ENCODE measurements at places on chromosomes 4 and X.

DNA sequence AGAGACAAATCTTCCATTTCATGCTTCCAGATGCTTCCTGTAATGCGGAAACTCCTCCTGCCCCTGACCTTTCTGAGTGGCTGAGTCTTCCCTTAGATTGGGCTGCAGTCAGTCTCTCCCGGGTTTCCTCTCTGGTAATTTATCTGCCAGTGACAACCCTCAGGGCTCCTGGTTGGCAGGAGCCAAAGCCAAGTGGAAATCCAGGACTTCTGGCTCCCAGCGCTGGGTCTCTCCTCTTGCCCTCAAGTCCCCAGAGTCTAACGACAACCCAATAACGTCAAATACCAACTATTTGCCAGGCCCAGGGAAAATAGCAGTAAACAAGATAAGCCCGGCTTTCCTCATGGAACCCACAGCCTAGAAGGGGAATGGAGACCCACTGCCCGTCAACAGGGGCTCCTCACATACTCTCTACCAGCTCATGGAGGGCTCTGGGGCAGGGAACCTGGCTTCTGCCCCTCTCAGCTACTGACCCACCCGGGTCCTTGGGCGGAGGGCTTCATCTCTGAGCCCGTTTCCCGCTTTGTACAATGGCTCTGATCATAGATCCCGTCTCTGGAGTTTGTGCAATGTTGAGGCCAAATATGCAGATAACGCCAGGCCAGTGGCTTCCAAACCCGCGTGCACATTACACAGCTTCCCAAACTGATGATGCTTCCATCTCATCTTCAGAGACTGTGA, 1.1 kb upstream of the TBC1D14 start:
- DNase-seq, result no peak

DNA sequence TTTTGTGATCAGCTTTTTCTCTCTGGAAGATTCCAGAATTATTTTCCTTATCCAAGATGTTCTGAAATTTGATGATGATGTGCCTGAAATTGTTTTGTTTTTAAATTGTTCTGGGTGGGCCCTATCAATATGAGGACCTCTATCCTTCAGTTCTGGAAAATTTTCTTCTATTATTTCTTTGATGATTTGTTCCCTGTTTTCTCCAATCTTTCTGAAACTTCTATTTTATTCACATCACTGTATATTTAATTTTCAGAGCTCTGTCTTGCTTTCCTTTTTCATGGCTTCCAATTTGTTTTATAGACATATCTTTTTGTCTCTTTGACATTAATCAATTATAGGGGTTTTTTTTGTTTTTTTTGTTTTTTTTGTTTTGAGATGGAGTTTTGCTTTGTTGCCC, 12.2 kb upstream of the FNIP2 start:
- DNase-seq, result no peak

DNA sequence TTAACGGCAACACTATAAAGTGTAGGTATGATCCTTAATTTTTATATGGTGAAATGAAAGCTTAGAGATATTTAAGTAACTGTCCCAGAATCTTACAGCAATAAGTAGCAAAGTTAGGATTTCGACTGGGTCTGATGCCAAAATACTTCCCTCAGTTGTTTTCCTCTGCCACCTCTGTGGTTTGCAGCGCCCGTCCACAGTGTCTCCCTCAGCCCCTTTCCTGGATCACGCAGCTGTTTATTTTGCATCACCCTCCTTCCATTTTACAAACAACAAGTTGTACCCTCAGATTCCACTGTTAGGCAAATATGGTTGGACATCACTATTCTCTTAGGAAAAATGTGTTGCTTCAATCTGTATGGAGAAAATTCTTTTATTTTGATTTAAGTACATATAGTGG, 56.1 kb downstream of the RAPGEF2 start:
- no peak for DNase-seq

DNA sequence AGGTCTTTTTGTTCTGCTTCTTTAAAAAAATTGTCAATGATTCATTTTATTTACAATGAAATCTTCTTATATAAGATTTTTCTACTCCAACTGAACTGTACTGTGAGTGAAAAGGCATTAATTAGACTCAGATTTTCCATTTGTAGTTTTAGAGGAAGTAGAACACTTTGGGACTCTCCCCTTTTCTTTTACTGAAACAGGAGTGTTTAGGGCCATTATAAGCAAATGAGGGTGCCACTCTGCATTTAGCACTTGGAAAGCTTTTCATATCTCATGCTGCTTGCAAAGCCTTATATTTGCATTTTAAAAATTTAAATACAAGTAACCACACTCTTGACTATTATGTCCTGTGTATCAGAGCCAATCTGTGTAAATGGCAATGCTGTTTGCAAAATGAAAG, 584.3 kb downstream of the KLHL13 start:
- DNase-seq, result no peak

- no peak for DNase-seq
Measured at GRCh38 chrX:16089086-16089485, 34.3 kb upstream of the GRPR start.

DNA sequence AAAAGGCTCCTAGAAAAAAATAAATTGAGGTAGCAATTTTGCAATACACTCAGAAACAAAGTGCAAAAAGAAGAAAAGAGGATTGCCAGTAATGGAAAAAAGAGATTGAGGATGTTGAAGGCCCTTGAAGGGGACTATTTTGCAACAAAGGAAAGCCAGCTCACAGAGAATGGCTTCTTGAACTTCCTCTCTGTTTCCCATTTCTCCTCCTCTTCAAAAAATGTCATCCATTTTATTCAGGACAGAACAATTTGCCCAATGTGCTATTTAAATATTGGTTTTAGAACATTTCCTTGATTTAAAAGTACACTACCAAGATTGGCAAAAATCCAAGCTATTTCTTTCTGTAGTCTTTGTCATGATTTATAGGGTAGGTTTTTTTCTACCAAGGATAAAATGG, 60.2 kb downstream of the GASK1B start:
- no peak for DNase-seq

DNA sequence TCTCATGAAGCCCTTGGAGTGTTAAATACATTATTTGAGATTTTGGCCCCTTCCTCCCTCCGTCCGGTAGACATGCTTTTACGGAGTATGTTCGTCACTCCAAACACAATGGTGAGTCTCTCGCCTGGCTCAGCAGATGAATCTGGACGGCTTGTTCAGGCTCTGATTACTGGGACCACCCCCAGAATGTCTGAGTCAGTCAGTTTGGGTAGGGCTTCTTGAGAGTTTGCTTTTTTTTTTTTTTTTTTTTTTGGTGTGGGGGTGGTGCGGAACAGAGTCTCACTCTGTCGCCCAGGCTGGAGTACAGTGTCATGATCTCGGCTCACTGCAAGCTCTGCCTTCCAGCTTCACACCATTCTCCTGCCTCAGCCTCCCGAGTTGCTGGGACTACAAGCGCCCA, 62.4 kb upstream of the MSANTD1 start:
- DNase-seq, result no peak

DNA sequence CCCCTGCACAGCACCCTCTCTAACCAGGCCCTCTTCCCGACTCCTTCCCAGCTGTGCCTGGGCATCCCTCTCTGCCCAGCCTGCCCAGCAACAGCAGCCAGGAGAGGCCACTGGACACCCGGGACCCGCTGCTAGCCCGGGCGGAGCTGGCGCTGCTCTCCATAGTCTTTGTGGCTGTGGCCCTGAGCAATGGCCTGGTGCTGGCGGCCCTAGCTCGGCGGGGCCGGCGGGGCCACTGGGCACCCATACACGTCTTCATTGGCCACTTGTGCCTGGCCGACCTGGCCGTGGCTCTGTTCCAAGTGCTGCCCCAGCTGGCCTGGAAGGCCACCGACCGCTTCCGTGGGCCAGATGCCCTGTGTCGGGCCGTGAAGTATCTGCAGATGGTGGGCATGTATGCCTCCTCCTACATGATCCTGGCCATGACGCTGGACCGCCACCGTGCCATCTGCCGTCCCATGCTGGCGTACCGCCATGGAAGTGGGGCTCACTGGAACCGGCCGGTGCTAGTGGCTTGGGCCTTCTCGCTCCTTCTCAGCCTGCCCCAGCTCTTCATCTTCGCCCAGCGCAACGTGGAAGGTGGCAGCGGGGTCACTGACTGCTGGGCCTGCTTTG, 1.1 kb downstream of the AVPR2 start:
- DNase-seq, result no peak

DNA sequence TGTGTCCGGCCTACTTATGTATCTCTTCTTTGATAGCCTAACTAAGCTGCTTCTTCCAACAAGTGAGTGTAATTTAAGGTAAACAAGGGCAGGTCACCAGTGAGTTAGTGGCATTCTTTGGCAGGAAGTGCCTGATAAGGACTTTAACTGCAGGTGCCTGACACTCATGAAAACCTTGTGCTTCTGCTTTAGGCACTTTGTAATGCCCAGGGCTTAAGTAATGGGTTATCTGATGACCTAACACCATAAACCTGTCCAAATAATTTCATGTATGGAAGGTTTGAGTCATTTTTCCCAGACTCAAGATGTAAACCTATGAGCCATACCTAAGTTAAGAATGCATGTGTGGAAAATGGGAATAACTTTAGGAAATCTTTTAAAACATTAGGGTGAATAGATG, 43.0 kb downstream of the BCOR start:
- DNase-seq, result no peak

DNA sequence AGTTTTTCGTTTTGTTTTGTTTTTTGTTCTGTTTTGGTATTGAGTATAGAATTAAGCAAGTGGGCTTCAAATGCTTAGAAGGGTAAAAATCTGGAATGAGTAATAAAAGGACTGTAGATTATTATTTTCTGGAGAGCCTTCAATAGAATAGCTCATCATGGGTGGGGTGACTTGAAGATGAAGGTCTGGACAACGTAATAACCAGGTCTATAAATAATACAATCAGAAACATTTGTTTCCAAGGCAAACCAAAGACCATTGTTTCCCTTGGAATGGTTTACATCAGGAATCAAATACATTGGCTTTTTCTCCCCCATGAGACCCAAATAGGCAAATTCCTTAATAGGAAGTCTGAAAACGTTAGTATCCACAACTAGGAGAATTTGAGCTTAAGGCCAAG, 721.6 kb downstream of the RPA4 start:
- DNase-seq, result no peak

GRCh38 chrX:25531096-25531495, 515.3 kb upstream of the ARX start:
- DNase-seq, result no peak

- DNase-seq, result no peak
Measured at GRCh38 chr4:67861513-67861912, 22.3 kb downstream of the TMPRSS11D start.

DNA sequence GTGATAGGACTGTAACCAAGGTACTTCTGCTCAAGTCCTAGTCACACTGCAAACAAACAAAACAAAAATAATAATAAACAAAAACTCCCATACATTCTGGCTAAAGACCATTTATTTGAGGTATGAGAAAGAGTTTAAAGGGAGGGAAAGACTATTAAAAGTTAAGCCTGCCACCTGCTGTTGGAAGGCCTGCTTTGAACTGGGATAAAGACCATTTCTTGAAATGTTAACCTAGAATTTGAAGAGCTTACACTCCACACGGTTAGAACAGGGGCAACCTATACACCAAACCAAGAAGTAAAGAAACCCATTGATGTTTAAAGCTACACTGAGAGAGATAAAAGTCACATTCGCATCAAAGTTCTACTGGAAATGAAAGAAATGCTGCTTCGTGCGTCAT, 548.7 kb upstream of the DIPK2B start:
- DNase-seq, result no peak

DNA sequence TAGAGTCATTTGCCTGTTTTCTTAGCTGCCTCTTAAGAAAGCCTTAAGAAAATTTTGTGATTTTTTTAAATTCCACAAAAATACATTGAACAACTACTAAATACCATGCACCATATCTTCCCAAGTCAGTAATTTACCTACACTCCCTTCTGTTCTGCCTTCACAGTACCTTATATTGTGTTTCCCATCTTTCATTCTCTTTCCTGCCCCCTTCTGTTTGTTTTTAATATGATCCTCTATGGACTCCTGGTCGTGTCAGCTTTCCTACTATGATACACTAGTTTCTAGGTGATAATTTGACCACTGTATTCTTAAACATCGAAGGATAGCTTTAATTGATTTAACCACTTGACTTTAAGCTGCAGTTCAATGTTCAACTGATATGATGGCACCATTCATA, 297.7 kb upstream of the HAND2 start:
- DNase-seq, result no peak

All from effector CD4-positive, alpha-beta T cell (primary cell).